ENCODE measurements at places on chromosomes 2 and 18.
A peak's percentile ranks its signal among the peaks of the same experiment; 100 is the strongest.

DNA sequence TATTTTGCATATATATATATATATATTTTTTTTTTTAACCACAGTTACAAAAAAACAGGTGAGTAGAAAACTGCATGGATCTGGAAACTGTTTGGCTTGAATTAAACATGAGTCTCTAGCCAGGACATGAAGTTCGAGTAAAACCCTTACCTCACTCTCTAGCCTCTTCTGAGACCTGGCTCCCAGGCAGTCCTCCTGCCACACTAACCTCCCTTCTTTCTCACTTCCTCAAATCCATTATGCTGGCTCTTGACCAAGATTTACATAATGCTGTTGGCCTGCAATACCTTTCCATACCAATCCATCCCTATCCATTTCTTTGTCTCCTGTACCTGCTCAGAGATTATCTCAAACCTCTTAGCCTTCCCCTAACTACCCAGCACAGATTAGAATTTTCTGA, 34.0 kb downstream of the PIGN start:
- no peak for DNase-seq

- DNase-seq, result no peak
Observed at GRCh38 chr2:191443446-191443845, 198.2 kb downstream of the MYO1B start.

- DNase-seq, result no peak
Observed at GRCh38 chr2:186437719-186438118, 48.3 kb upstream of the ZC3H15 start.

GRCh38 chr2:47512581-47513083, 109.7 kb downstream of the MSH2 start:
- DNase-seq, result no peak

DNA sequence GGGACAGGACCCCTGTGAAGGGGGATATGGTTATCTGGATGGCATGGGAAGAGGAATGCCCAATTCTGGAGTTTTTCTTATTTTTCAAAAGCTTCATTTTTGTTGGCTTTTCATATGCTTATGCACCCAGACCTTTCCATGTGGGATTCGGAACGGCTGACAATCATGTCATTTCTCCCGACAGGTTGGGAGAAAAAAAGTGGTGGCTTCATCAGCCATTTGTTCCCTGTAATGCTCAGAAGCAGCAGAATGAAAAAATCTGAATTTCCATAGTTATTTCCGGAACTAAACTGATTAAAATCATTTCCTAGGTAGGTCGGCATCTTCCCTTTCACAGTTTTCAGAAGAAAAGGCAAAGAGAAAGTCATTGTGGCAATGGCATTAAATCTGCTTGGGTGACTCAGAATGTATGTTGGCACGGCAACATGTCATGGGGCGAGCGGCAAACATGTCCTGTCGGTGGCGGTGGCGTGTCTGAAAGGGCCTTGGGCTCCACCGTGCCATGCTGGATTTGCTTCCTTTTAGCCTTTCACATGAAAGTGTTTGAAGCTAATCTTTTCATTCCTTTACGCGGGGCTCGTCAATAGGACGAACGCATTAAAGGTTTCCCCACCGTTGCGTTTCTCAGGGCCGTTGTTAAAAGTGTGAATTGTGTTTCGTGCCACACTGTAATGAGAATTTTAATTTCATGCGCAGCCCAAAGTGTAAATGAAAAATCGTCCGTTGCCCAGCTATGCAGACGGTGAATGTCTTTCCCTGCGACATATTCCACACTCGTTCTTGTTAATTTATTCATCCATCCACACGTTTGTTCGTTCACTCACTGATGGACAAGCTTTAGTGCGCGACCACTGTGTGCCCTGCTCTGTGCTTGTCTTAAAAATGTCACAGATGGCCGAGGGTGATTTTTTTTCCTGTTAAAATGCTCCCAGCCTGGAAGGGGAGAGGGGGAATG, 18.5 kb downstream of the ACKR3 start:
- no peak for DNase-seq

DNA sequence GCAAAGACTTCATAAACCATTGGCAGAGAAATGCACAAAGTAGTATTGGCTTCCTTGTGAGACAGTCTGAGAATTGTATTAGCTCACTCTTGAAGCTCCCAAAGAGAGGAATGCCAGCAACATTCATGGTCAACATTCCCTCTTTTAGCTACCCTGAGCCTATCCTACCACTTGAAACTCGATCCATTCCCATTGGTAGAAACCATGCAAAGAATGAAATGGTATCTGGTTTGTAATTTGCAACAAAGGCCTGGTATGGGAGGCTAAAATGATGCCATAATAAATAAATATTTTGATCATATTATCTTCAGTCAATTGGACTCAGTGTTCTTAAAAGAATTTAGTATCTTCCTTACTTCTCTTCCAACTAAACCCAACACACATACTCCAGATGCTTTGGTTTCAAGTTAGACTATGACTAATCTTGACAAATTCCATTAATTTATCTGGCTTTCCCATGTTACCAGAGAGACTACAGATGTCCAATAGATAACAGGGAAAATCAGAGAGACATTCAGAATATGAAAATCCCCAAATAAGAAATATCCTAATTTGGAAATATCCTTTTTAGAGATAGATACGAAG, 102.9 kb downstream of the DHRS9 start:
- no peak for DNase-seq

GRCh38 chr18:3121259-3121658, 98.5 kb downstream of the MYOM1 start:
- DNase-seq, result no peak

GRCh38 chr2:143844986-143845385, 674.9 kb downstream of the ZEB2 start:
- no peak for DNase-seq

DNA sequence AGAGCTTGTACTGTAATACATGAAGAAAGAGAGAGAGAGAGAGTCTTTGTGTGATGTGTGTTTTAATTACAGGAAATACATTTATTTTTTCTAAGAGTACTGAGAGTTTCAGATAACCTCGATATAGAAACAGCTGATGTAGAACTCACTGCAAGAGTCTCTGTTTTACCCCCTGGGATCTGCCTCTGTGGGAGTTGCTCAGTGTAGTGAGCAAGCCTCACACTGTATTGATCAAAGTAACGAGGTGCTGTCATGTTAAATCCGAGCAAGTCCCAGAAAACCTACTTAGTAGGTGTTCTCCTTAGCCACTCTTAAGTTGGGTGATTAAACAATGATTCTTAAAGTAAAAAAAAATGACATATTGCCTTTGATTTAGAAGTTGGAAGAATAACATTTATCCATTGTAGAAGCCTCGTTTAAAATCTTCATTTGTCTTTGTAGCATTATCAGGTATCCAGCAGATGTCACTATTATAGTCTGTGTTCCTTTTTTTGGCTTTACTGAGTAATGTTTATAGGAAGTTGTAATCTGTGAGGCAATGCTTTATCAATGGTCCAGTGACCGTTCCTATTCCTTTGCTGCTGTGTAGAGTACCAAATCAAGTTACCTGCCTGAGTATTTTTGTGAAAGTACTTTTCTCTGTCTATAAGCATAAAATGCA, 219.0 kb downstream of the MYO3B start:
- DNase-seq, result peak; percentile 15

DNA sequence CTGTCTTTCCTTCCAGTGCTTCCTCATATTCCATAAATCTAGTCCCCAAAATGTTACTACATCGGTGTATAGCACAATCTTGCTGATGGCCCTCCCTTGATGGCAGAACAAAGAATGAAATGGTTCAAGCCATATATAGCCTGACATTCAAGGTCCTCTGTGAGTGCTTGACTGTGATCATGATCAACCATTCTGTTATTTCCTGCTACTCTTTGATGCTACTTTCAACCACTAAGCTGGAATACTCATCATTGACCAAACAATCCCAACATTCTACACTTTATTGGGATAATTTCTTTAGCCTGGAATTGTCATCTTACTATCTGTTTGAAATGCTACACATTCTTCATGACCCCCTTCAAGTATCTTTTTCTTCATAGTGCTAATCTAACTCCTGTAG, 633.9 kb downstream of the PLCL1 start:
- DNase-seq, result no peak

- DNase-seq, result no peak
Observed at GRCh38 chr2:64998658-64999061, 9.5 kb downstream of the SLC1A4 start.

GRCh38 chr2:226678422-226678821, 121.2 kb downstream of the IRS1 start:
- DNase-seq, result no peak

DNA sequence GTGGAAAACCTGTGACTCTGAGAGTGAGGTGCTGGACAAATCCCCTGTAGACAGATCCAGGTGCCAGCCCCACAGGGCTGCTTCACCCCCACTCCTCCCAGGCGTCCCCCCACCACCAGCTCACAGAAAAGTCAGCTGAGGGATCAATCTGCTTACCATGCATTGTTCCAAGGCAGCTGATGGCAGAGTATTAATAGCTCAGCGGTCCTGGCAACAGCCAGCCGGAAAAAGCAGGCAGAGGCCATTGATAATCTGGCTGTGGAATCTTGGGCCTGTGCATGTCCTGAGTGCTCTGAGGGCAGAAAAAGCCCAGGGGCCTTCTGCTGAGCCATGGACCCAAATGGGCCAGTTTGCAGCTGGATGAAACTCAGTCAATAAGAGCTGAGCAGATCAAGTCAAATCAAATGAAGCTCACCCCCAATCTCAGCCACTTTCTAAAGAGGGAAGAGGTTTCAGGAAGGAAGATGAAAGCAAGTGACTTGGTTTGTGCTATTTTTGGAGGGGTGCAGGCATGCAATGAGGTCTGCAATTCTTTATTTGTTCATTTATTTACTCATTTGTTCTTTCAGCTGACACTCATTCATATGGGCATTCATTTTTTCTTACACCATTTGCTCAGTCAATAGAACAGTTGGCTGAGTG, 63.4 kb downstream of the GYPC start:
- no peak for DNase-seq

DNA sequence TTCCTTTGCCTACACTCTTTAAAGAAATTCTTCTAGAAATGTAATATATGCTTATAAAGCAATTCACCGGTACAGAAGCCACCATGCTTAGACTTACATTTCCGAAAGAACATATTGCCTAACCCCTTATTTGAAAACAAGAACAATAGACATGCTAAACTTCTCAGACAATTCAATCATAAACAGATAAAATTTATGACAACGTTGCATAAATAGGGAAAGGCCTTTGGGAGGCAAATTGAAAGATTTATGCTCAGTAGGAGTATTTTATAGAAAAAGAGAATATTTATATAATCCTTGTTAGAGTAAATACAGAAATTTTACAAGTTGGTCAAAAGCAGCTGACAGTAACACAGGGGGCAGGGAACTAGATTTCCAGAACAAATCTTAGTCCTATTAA, 16.2 kb upstream of the MEP1B start:
- DNase-seq, result no peak

DNA sequence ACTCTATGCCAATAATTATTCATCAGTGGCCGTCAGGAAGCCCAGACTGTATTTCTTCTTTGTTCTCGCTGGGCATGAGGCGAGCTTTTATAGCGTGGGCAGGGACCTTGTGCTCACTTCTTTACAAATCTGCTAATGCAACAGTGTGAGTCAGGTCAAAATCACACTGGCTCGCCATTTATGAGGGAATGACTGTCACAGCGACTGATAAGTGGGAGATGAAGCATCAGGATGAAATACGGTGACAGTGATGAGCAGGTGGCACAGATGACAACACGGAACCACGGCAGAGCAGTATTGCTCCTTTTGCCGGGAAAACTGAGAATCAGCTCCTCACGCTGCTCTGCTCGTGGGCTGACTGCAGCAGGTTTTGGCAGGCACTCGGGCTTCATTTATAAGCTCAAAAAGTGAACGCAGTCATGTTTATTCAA, 20.5 kb downstream of the TYMS start:
- no peak for DNase-seq

DNA sequence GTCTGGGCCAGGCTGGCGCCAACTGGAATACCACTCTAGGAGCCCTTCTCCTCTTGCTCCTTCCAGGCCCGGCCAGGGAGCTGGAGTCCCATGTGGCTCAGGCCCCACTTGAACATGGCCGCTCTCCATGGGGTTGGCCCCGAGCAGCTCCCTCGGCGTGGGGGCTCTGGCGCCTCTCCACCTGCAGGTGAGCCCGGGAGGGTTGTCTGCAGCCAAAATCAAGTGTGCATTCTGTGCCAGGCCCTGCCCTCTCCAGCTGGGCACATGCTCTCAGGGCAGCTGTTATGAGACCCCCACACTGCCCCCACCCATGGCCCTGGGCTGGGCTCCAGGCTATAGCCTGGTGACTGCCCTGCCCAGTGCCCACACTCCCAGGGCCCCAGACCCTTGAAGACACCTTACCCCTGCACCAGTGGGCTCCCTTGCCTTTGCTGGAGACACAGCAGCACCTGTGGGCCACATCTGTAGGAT, 45.8 kb upstream of the HS6ST1 start:
- no peak for DNase-seq

DNA sequence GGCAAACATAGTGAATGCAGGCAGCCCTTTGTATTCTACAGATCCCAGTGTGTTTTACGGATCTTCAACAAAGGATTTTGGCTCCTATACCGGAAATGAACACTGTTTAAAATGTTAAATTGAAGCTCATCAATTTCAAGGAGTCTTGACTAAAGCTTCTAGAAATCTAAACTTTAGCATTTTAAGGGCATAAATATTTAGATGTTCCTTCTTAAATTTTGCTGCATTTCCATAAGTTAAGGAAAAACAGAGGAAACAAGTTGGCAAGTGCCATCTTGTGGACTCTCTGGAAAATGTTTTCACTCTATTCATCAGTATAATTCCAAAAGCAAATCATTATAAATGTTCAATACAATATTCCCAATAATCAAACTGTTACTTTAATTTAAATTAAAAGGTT, 19.6 kb downstream of the CHN1 start:
- no peak for DNase-seq

GRCh38 chr2:211737282-211737681, 801.3 kb downstream of the ERBB4 start:
- DNase-seq, result no peak

- DNase-seq, result no peak
Observed at GRCh38 chr2:54894467-54894866, 155.8 kb downstream of the RTN4 start.

- DNase-seq, result no peak
Observed at GRCh38 chr2:181984060-181984459, 1.6 kb upstream of the PPP1R1C start.

DNA sequence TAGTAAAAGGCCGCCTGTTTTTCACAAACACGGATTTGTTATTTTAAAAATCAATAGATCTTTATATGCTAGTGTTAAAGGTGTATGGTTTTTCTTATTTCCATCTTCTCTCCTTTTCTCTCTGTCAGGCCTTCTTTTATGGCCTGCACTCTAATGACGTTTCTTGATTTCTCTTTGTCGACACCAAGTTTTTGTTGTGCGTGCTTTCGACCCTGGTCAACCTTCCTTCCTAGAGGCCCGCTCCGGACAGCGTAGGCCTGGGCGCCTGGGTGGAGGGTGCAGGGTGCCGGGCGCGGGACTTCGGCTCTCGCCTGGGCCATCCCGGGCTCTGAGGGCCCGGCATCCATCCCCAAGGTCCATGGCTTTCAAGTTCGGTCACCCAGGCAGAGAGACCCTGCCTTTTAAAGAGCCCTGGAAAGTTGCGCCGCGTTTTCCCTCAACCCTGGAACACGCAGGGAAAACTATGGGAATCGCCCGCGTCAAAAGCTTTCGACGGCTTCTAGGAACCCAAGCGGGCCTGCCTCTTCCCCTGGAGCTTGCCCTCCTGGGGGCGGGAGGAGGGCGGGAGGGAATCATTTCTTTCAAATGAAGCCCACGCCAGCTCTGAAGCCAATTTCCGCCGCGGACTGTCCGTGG, 4.1 kb upstream of the SATB2 start:
- no peak for DNase-seq
